Astrocyte (in vitro differentiated cells and primary cell): ENCODE measurements at places on chromosomes 7 and 10. TPM values are rescaled to one million over a fixed set of nuclear protein-coding genes. Genes with fewer than 3 reads are reported as not detected.

METTL27 gene
- total RNA-seq: 2.1 and 2.5 TPM in 2 replicates

LRRC4 gene
- total RNA-seq: 4.4 and 4.5 TPM in 2 replicates

MYL10 gene
- 0.73 and 2.8 TPM in 2 replicates for total RNA-seq

EMX2 gene
- total RNA-seq: not detected in 2 replicates

ZNF775 gene
- 6.4 and 6.5 TPM in 2 replicates for total RNA-seq

EBF3 gene
- total RNA-seq: 0.07 and 0.14 TPM in 2 replicates

ZP3 gene
- 1.4 and 2.6 TPM in 2 replicates for total RNA-seq

UNCX gene
- total RNA-seq: not detected in 2 replicates

SLC26A5 gene
- total RNA-seq: not detected in 2 replicates

JAKMIP3 gene
- 0.34 and 0.54 TPM in 2 replicates for total RNA-seq

SLC18A3 gene
- 1.0 and 4.6 TPM in 2 replicates for total RNA-seq

SFTPA1 gene
- total RNA-seq: not detected in 2 replicates

C10orf62 gene
- total RNA-seq: not detected in 2 replicates

NEBL gene
- 3.7 and 6.0 TPM in 2 replicates for total RNA-seq

BTBD16 gene
- total RNA-seq: 0.26 TPM in 1 of 2 replicates, not detected in the other

COBL gene
- total RNA-seq: 3.6 and 6.4 TPM in 2 replicates

AOAH gene
- total RNA-seq: not detected in 2 replicates

GIMAP6 gene
- total RNA-seq: not detected in 2 replicates

SPDYE6 gene
- not detected in 2 replicates for total RNA-seq

LUC7L2 gene
- 87.8 and 91.8 TPM in 2 replicates for total RNA-seq

ITGB1 gene
- total RNA-seq: 2,575 and 2,956 TPM in 2 replicates

ZMIZ2 gene
- total RNA-seq: 62.5 and 76.8 TPM in 2 replicates

JCAD gene
- 27.3 and 29.0 TPM in 2 replicates for total RNA-seq

UCN3 gene
- total RNA-seq: not detected in 2 replicates

GPRIN2 gene
- total RNA-seq: 2.2 and 3.0 TPM in 2 replicates

MAD1L1 gene
- 32.3 and 32.5 TPM in 2 replicates for total RNA-seq
